Ovary (tissue), 10 donors: ENCODE measurements at places on chromosomes 13 and 19. TPM values are rescaled to one million over a fixed set of nuclear protein-coding genes. Genes with fewer than 3 reads are reported as not detected.

Gene NLRP5
- total RNA-seq: 0.52 TPM

Gene CYP2A6
- 1.4 TPM for total RNA-seq

Gene EPN1
- 62.7 TPM for total RNA-seq

Gene IL4I1
- 1.4 TPM for total RNA-seq

Gene CYP4F12
- 2.7 TPM for total RNA-seq

DNA sequence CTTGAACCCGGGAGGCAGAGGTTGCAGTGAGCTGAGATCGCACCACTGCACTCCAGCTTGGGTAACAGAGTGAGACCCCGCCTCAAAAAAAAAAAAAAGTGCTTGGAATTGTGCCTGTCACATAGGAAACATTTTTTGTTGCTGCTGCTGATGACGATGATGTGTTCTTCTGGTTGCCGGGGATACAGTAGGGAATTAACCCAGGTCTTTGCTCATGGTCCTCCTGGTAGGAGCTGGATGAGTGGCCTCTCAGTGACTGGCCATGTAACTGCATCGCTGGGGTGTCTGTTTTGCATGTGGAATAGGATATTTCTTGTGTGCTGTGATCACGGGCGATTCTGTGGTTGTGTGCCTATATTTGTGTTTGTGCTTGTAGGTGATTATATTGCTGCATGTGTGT, 4.7 kb upstream of the CNFN start:
- peaks cover 8% of the 10 kb centered on the region for H3K4me1 ChIP-seq
- no peaks in the 10 kb centered on the region for H3K36me3 ChIP-seq
- no peaks in the 10 kb centered on the region for H3K27me3 ChIP-seq

Gene GRK1
- total RNA-seq: not detected

GRCh38 chr19:48568345-48568886, 16.4 kb downstream of the SULT2B1 start:
- no peak overlapping the region for H3K27ac ChIP-seq
- no peaks in the 10 kb centered on the region for H3K4me1 ChIP-seq
- no peaks in the 10 kb centered on the region for H3K27me3 ChIP-seq

Gene CHST8
- 0.99 TPM for total RNA-seq

Gene KCNC3
- 0.40 TPM for total RNA-seq

- no peak for DNase-seq
- H3K27me3 ChIP-seq: no peaks in the 10 kb centered on the region
- peaks cover 6% of the 10 kb centered on the region for H3K4me1 ChIP-seq
- H3K36me3 ChIP-seq: no peaks in the 10 kb centered on the region
Observed at GRCh38 chr13:78657699-78658629, 991 bp downstream of the OBI1 start.

DNA sequence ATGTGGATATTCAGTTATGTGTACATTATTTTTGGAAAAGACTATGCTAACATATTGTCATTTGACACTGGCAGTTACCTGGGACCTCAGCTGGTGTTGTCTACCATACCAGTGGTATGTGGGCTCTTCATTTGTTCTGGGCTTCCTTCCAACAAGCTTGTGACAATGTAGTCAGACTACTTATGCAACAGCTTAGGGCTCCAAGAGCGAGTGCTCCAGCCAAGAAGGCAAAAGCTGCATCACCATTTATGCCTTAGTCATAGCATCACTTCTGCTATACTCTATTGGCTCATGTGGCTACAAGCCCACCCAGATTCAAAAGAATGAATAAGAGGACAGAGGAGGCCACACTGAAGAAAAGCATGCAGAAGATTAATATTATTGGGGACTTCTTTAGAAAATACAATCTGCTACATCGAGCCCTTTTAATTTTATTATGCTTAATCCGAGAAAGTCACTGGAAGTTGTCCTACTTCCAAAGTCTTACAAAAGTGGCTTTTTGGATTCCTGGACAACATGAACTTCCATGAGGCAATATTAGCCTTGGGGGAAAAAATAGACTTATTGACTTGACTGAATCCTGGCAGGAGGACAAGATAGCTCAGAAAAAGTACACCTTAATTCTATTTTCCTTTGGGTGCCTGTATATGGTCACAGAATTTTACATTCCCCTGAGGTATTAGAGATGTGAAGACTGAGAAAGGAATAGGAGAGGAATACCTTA, 529.4 kb upstream of the HTR2A start:
- no peaks in the 10 kb centered on the region for H3K36me3 ChIP-seq
- no peaks in the 10 kb centered on the region for H3K27me3 ChIP-seq
- no peak overlapping the region for H3K27ac ChIP-seq
- no peak for DNase-seq
- H3K4me3 ChIP-seq: no peak overlapping the region
- no peaks in the 10 kb centered on the region for H3K4me1 ChIP-seq

GRCh38 chr19:16470911-16471811, 609 bp downstream of the EPS15L1 start:
- H3K4me3 ChIP-seq: peak overlapping the region; percentile 91
- DNase-seq: no peak
- H3K4me1 ChIP-seq: no peaks in the 10 kb centered on the region
- no peaks in the 10 kb centered on the region for H3K36me3 ChIP-seq
- peak overlapping the region; percentile 3 for H3K27ac ChIP-seq
